ENCODE measurements at places on chromosomes 2 and 18.

DNA sequence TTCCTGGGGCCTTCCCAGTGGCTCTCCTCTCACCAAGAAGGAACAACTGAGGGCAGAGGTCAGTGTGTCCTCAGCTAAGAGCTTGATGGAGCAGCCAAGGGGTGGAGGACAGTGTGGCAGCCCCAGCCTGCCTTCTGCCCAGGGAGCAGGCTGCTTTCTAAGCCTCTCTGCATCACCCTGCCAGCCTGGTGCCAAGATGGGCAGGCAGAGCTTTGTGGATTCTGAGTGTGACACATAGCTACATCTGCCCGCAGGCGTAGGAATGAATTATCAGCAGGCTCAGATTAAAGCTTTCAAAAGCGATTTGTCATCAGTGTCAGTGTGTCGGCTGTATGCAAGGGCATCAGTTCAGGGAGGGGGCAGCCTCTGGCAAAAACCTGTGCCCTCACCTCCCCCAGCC, 8.7 kb downstream of the MAL start:
- H3K27ac ChIP-seq = no peak overlapping the region
- DNase-seq = no peak
- 0 out of 2 replicates have a peak, but pooled peaks cover 2% of the 10 kb centered on the region for H3K36me3 ChIP-seq
- no peaks in the 10 kb centered on the region for H3K4me1 ChIP-seq
- H3K27me3 ChIP-seq = peaks cover 20% of the 10 kb centered on the region
- H3K4me3 ChIP-seq = no peak overlapping the region

DNA sequence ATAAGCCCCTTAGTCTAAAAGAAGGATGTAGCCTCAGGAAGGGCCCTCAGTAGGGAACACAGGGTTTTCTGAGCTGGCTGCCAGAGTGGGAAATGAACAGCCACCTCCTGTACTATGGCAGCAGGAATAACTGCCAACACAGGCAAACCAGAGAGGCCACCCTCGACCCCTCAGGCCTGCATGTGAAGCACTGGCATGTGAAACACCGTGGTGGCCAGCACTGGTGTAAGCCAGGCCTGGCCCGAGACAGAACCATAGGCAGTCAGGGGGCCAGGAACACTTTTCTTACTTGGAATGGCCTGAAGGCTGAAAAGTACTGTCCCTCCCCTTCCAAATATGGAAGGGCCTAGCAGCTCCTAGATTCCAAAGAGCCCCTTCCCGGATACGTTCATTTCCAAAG, 28.2 kb downstream of the SFXN5 start:
- no peaks in the 10 kb centered on the region for H3K36me3 ChIP-seq
- H3K4me1 ChIP-seq = peaks cover 3% of the 10 kb centered on the region
- no peak overlapping the region for H3K27ac ChIP-seq
- H3K4me3 ChIP-seq = no peak overlapping the region
- no peaks in the 10 kb centered on the region for H3K27me3 ChIP-seq

GRCh38 chr18:52341608-52342381, 1.8 kb downstream of the DCC start:
- no peak overlapping the region for H3K4me3 ChIP-seq
- peak; percentile 51 for DNase-seq
- H3K36me3 ChIP-seq = no peaks in the 10 kb centered on the region
- no peaks in the 10 kb centered on the region for H3K27me3 ChIP-seq

DNA sequence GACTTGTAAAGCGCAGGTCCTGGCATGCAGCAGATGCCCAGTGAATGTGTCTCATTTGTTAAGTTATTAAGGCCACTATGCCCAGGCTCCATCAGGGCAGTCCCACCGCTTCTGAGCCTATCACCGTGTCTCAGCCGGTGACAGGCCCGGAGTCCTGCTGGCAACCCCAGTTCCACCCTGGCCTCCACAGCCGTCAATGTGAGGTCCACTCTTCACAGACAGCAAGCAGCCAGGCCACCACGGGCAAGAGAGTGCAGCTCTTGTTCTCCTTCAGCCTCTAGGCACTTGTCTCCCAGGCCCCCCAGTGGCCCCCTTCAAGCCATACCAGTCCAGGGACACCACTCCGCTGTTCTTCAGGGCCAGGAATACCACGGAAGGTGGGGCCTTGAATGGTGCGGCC, 22.6 kb downstream of the CFAP65 start:
- no peak for DNase-seq
- H3K27me3 ChIP-seq = peaks cover 15% of the 10 kb centered on the region
- H3K4me1 ChIP-seq = 0 out of 2 replicates have a peak, but pooled peaks cover 2% of the 10 kb centered on the region
- no peaks in the 10 kb centered on the region for H3K36me3 ChIP-seq
- no peak overlapping the region for H3K27ac ChIP-seq

- peaks cover 1% of the 10 kb centered on the region for H3K36me3 ChIP-seq
- peaks cover under 1% of the 10 kb centered on the region for H3K27me3 ChIP-seq
- H3K27ac ChIP-seq = no peak overlapping the region
- no peak overlapping the region for H3K4me3 ChIP-seq
- peaks cover 20% of the 10 kb centered on the region for H3K4me1 ChIP-seq
- no peak for DNase-seq
Observed at GRCh38 chr2:241773511-241774418, 2.9 kb upstream of the GAL3ST2 start.

DNA sequence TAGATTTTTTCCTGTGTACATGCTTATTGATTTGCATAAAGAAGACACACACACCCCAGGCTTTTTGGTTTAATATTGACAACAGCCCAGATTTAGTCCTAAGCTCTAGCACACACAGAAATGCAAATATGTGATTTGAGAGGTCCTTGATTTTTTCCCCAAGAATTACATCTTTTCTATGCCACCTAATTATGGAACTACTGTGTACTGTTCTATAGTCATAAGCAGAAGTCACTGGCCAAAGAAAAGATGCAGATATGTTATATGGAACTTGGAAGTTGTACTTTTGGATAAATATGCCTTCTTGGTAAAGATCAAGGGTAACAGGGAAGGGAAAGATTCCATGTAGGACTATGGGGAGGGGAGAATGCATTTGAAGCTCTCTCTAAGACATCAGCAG, 105.6 kb downstream of the SETBP1 start:
- H3K27me3 ChIP-seq = no peaks in the 10 kb centered on the region
- no peak overlapping the region for H3K4me3 ChIP-seq
- no peak for DNase-seq
- H3K36me3 ChIP-seq = no peaks in the 10 kb centered on the region
- peaks cover 31% of the 10 kb centered on the region for H3K4me1 ChIP-seq
